Naive thymus-derived CD4-positive, alpha-beta T cell (primary cell): ENCODE measurements at places on chromosomes 16 and 17.

GRCh38 chr16:55489956-55490265 lies 10.9 kb downstream of the MMP2 start:
- DNase-seq, result no peak

DNA sequence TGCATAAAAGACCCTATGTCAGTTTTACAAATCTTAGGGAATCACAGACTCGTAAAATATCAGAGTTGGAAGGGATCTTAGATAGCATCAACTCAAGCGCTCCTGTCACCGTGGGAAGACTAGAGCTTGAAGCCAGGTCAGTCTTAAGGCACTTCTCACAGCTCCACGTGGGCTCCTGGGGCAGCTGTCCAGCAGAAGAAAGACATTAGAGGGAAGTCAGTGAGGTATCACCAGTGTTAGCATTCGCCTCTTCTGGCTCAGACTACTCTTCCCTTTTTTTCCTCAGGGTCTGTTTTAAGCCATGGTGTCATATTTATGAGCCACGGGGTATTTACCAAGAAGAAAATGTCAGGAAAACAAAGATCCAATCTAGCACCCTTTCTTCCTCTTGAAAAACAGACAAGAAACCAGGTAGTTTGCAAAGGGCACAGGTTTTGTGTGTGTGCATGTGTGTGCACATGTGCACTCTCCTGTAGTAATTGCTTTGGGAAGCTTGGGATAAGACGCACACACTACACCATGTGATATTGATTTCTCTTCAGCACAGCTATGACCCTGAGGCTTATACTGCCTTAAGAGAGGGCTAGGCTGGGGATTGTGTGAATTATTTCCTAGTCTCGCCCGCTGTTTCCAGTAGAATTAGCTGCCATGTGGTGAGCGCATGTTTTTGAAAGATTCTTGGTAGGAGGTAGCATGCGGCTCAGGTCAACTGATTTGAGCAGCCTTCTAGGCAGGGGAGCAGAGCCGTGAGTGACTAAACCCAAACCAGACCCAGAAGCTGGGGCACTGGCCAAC lies 61.0 kb upstream of the ELAC2 start:
- DNase-seq, result no peak

- DNase-seq, result no peak
These were observed 40.5 kb upstream of the ACSF3 start for GRCh38 chr16:89052890-89053724.

DNA sequence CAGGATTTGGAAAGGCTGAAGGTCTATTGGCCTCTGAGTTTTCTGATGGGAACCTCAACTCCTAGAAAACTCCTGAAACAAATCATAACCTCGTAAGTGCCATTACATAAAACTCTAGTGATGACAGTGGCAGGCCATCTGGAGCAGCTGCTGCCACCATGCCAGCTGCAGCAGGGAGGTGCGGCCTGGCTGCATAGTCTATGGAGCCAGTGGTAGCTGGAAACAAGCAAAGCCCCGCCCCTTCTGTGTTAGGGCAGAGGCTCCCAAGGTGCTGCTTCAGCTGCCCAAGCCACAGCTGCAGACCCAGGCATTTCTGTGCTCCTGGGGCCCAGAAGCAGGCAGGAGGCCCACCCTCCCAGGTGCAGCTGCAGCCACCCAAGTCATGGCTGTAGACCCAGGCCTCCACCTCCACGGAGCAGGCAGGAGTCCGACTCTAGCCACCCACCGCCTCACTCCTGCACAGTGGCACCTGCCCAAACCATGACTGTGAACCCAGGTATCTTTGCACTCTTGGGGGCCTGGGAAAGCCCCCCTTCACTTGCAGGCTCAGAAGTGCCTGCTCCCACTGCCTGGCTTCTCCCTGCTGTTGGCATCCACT lies 254.1 kb upstream of the KCNJ16 start:
- no peak for DNase-seq

DNA sequence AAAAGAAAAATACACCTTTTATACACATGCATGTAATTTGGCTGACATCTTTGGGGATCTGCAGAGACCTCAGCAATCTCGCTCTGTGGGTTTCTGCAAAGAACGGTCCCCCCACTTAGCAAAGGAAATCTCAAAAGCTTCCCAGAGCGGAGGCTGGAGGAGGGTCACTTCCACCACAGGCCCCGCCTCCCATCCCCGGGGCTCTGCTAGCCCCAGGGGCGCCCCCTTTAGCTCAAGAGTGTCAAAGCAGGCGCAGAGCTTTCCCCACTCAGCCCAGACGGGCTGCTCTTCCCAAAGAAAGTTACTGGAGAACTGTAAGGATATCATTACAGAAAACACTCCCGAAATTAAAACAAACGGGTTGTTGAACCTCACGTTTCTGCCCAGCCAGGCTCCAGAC lies 11.4 kb downstream of the SLC13A5 start:
- peak; percentile 28 for DNase-seq

GRCh38 chr17:41428591-41429291 lies 4.4 kb upstream of the KRT37 start:
- no peak for DNase-seq

- DNase-seq, result no peak
These were observed 265.9 kb downstream of the SLC39A11 start for GRCh38 chr17:72826602-72827001.

DNA sequence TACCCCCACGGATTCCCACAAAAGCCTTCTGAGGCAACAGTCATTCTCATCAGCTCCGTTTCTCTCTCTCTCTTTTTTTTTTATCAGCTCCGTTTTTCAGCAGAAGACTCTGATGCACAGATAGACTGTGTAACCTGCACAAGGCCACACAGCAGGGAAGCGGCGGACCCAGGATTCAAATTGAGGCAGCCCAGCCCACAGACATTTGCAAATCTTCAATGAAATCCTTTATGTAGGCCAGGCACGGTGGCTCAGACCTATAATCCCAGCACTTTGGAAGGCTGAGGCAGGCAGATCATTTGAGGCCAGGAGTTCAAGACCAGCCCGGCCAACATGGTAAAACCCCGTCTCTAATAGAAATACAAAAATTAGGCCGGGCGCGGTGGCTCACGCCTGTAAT lies 2.4 kb upstream of the MEOX1 start:
- no peak for DNase-seq

- DNase-seq, result peak; percentile 61
These were observed at the start of the genes ABI3 and GNGT2 for GRCh38 chr17:49210158-49211029. ABI3 (plus strand) TSS chr17:49210707; CDS start chr17:49210725, 18 bp downstream. GNGT2 (minus strand) TSS chr17:49210574; CDS start chr17:49207422, 3,152 bp downstream.

- DNase-seq, result no peak
These were observed 151.6 kb downstream of the PHKB start for GRCh38 chr16:47612711-47613110.

DNA sequence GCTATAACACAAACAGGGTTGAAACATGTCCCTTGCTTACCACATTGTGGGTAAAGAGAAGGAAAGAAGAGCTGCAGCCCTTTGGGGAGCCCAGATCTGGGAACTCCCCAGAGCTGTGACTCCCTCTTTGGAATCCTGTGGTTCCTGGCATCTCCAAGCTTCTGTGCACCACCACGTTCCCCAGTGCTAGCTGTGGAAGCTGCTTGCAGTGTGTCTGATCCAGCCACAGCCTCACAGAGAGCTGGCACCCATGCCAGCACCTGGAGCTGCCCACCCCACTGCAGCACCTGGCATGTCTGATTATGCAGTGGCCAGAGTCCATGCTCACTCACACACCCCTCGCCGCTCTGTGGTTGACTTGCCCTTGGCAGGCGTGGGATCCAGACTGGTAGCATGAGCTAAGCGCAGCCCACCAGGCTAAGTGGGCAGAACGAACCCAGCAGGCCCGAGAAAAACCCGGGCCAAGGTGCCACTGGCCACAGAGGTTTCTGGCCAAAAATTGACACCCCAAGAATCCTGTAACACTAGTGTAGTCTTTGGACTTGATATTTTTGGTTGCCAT lies 252.6 kb upstream of the KCNJ16 start:
- no peak for DNase-seq

DNA sequence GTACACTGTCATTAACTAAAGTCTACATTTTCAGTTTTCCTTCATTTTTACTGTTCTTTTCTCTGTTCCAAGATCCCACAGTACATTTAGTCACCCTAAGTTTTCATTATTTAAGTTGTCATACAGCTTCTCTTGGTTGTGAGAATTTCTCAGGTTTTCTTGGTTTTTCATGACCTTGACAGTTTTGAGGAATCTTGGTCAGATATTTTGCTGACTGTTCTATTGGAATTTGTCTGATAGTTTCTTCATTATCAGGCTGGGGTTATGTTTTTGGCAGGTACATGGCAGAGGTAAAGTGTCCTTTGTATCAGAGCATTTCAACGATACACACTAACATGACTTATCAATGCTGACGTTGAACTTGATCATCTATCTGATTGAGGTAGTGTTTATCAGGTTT lies 19.6 kb downstream of the MBTD1 start:
- DNase-seq, result no peak

DNA sequence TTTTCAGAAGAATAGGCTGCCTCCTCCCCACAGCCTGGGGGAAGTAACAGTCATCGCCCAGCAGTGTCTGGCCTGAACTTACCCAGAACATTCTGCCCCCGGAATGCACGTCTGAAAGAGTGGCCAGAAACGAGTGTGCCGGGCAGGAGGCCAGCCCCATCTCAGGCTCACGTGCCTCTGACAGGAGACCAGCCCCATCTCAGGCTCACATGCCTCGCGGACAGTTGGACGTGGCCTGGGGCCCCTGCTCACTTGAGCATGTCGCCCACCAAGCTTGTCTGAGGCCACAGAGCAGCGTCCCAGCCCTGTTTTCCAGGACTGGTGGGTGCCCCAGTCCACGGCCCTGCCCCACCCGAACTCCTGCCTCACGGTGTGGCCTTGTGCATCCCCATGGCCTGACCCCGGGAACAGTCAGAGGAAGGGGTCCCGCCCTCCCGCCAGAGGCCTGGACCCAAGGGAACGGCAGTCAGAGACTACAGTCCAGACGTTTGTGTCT lies 16.3 kb upstream of the CDH15 start:
- no peak for DNase-seq

DNA sequence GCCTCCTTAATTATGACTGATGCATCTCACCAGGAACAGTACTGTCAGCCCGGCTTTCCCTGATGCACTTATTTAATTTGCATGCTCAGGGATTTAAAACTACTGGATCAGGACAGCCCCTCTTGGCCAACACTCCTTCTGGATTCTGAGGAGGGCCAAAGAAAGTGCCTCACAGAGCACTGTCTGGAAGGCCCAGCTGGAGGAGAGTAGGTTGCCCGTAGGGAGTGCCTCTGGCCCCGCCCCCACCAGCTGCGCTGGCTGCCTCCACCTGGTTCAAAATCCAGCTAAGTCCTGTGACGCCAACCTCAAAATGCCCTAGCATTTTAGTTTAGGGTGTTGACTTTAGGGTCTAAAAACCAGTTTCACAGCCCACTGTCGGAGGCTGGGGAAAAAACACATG lies 49.4 kb upstream of the SREBF1 start:
- no peak for DNase-seq

DNA sequence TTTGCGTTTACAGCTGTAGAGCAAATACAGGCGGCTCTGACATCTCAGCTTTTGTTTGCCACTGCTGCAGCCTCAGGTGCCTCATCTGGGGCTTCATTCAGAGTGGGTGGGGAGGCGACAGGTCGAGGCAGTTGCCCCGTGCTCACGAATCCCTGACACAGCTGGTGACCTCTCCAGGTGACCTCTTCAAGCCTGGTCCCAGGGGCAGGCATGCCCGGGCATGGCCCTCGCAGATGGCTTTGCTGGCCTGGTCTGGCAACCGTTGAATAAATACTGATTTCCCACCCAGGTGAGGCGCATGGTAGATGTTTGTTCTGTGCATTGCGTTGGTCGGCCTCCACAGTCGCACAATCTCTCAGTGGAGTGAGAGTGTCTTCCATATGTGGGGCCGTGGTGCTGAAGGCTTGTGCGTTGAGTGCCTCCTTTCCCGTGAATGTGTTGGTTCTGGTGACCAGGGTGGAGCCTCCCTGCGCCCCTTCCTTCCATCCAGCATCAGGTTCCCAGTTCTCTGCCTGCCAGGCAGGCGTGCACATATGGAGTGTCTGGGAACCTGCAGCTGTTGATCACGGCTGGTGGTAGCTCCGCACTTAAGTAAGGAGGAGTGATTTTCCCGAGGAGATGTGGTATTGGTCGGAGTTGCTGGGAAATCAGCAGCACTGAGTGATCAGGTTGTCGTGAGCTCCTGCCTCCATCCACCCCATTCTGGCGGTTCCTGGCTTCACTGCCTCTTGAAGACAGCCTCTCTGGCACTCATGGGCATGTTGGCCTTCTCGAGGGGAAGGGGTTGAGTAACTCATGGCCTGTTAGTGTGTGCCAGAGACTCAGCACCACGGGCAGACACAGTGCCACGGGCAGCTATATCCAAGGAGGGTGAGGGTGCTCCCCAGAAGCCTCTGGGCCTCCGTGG lies 149.7 kb downstream of the RPTOR start:
- no peak for DNase-seq

DNA sequence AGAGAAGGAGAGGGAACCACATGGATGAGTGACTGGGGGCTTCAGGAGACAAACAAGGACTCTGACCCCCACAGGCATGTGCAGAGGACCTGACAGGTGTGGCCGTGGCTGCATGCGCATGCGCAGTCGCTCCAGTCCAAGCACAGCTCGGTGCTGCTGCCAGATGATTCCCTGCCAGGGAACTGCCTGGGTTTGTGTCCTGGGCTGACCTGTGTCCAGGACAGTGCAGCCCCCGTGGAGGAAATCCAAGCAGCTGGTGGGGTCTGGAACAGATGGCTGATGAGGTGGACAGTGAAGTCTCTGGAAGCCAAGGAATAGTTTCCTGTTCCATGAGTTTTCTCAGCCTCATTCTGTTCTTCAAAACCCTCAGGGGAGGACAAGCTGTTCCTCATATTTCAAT lies 27.3 kb downstream of the LASP1 start:
- no peak for DNase-seq

DNA sequence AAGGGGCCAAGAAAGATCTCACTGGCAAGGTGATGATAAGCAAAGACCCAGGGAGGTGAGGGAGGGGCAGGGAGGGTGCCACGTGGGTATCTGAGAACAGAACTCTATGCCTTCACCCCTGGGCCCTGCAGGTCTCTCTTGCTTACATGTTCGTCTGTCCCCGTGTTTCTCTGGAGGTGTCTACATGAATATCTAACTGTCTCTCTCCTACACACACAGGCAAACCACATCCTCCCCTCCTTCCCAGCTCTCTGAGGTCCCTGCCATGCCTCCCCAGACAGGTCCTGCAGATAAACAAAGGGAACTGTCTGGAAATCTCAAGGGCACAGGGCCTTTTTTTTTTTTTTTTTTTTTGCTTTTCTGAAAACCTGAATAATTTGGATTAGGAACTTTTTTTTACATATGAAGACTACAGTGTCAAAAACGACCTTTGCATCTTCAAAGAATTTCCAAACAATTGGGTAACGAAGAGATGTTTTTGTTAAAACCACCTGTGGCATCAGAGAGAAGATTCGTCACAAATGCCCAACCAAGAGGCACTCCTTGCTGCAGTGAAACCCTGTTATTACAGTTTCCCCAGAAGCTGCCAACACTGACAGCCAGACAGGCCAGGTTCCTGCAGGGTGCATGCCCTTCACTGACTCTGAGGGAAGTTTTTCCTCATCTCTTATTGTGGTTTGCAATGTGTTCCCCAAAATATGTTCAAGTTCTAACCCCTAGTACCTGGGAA lies 17.8 kb downstream of the PLLP start:
- no peak for DNase-seq

- peak; percentile 24 for DNase-seq
These were observed 21.9 kb upstream of the CDH5 start for GRCh38 chr16:66344533-66345145.

DNA sequence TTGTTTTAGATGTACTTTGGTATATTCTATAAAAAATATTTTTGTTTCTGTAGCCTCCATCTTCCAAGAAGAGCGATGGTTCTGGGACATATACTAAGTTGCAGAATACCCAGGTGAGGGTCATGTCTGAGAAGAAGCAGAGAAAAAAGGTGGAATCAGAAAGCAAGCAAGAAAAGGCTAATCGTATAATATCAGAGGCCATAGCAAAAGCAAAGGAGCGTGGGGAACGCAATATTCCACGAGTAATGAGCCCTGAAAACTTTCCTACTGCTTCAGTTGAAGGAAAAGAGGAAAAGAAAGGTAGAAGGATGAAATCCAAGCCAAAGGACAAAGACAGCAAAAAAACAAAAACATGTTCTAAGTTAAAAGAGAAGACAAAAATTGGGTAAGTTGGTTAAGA lies 154.6 kb downstream of the CHD9 start:
- DNase-seq, result no peak
